ENCODE measurements at places on chromosomes 16 and 17. TPM values are rescaled to one million over a fixed set of nuclear protein-coding genes. Genes with fewer than 3 reads are reported as not detected.

KRT15 gene
- 71.8 TPM for total RNA-seq

CCL8 gene
- not detected for total RNA-seq

ADAM11 gene
- total RNA-seq = 0.53 TPM

SDR42E2 gene
- total RNA-seq = not detected

KCNJ18 gene
- not detected for total RNA-seq

SLC52A1 gene
- total RNA-seq = 0.53 TPM

CA4 gene
- total RNA-seq = not detected

CBLN1 gene
- not detected for total RNA-seq

All from bronchial epithelial cell (primary cell).